ENCODE measurements at places on chromosomes 13 and 19. TPM values are rescaled to one million over a fixed set of nuclear protein-coding genes. Genes with fewer than 3 reads are reported as not detected.

ADGRE3 gene
- total RNA-seq = not detected

NOVA2 gene
- 0.03 TPM for total RNA-seq

CYP4F22 gene
- total RNA-seq = 0.73 TPM

KLK3 gene
- not detected for total RNA-seq

TMEM238 gene
- total RNA-seq = 7.2 TPM

PABPC3 gene
- 0.28 TPM for total RNA-seq

DNA sequence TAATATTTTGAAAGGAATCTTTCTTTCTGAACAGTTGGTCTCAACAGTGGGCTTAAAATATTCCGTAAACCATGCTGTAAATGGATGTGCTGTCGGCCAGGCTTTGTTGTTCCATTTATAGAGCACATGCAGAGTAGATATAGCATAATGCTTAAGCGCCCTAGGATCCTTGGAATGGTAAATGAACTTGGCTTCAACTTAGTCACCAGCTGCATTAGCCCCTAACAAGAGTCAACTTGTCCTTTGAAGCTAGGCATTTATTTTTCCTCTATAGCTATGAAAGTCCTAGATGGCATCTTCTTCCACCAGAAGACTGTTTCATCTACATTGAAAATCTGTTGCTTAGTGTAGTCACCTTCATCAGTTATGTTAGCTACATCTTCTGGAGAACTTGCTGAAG is 47.6 kb downstream of the SACS start:
- H3K27ac ChIP-seq = no peak overlapping the region
- H3K36me3 ChIP-seq = no peaks in the 10 kb centered on the region
- peaks cover 17% of the 10 kb centered on the region for H3K4me1 ChIP-seq

GRCh38 chr13:74409551-74409950 is 275.3 kb upstream of the KLF12 start:
- no peaks in the 10 kb centered on the region for H3K4me1 ChIP-seq
- H3K27ac ChIP-seq = no peak overlapping the region
- peaks cover 6% of the 10 kb centered on the region for H3K36me3 ChIP-seq
- no peak for ATAC-seq
- no peak overlapping the region for H3K4me3 ChIP-seq
- no peaks in the 10 kb centered on the region for H3K27me3 ChIP-seq

- H3K36me3 ChIP-seq = no peaks in the 10 kb centered on the region
- ATAC-seq = no peak
- H3K27me3 ChIP-seq = peaks cover 23% of the 10 kb centered on the region
- no peak overlapping the region for H3K4me3 ChIP-seq
Measured at GRCh38 chr13:109728061-109728460, 58.3 kb downstream of the IRS2 start.

DNA sequence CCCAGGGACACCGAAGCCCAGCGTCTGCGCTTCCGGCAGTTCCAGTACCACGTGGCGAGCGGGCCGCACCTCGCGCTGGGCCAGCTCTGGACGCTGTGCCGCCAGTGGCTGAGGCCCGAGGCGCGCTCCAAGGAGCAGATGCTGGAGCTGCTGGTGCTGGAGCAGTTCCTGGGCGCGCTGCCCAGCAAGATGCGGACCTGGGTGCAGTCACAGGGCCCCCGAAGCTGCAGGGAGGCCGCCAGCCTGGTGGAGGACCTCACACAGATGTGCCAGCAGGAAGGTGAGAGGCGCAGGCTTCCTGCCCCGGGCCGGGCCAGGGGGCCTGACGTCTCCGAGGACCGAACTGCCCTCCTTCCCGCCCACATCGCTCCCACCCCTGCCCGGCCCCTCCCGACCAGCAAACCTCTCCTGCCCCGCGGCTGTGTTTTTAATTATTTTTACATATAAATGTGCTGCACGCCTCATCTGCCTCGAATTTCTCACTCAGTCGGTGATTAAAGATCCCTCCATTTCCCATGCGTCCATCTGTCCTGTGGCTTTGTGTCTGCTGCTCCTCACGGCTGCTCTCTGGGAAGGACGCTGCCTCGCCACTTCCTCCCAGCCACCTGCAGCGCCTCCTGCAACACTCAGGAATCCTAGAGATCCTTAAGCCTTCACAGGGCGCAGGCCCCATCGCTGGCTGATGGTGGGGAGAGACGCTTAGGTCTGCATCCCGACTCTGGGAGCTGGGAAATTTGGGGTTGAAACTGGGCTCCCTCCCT is 4.3 kb downstream of the ZSCAN1 start:
- H3K36me3 ChIP-seq = peaks cover 10% of the 10 kb centered on the region
- ATAC-seq = no peak
- H3K4me1 ChIP-seq = peaks cover 7% of the 10 kb centered on the region
- peaks cover 21% of the 10 kb centered on the region for H3K27me3 ChIP-seq
- no peak overlapping the region for H3K27ac ChIP-seq

DNA sequence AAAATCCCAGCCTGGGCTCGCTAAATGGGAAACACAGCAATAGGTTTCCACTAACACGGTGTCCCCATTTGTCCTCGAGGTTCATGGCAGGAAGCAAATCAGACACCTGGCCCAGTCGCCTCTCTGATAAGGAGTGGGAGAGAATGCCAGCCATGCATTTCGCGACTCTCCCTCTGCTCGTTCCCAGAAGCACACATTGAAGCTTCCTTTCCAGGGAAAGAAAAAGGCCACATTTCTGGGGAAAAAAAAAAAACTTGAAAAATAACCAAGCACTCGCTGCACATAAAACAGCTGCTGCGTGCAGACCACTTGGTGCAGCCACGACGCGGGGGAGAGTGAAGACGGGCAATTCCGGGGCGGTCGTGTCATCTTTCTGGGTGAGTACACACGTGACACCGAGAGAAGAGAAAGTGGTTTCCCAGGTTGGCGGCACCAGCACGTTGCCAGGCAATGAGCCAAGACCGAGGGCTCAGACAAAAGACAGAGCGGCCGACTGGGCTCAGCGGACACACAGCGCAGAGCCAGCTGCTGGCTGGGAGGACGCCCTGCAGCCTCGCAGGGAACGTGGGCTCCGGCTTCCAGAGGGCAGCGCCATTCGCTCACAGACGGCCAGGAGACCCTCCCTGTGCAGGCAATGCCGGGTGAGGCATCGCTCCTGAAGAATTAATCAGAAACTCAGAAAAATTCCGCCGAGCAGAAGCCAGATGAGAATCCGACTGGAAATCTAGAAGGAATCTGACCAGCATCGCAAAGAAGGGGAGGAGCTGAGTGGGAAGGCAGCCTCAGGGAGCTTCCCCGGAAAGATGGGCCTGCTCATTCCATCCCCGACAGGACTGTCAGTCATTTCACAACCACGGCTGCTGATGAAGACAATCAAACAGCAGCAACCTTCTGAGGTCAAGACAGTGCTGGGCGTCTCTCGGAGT is 83.2 kb upstream of the IRS2 start:
- H3K27ac ChIP-seq = no peak overlapping the region
- H3K4me1 ChIP-seq = no peaks in the 10 kb centered on the region
- H3K4me3 ChIP-seq = no peak overlapping the region
- ATAC-seq = no peak
- H3K27me3 ChIP-seq = peaks cover 19% of the 10 kb centered on the region

GRCh38 chr19:18000480-18000914 is 7.5 kb upstream of the ARRDC2 start:
- no peaks in the 10 kb centered on the region for H3K27me3 ChIP-seq
- H3K4me3 ChIP-seq = peak overlapping the region; percentile 79
- peak; percentile 7 for ATAC-seq
- peaks cover 38% of the 10 kb centered on the region for H3K36me3 ChIP-seq
- no peaks in the 10 kb centered on the region for H3K4me1 ChIP-seq
- H3K27ac ChIP-seq = peak overlapping the region; percentile 88

- peaks cover 12% of the 10 kb centered on the region for H3K27me3 ChIP-seq
- no peak overlapping the region for H3K4me3 ChIP-seq
- no peak overlapping the region for H3K27ac ChIP-seq
Measured at GRCh38 chr13:30978981-30979956, 46.8 kb downstream of the TEX26 start.

DNA sequence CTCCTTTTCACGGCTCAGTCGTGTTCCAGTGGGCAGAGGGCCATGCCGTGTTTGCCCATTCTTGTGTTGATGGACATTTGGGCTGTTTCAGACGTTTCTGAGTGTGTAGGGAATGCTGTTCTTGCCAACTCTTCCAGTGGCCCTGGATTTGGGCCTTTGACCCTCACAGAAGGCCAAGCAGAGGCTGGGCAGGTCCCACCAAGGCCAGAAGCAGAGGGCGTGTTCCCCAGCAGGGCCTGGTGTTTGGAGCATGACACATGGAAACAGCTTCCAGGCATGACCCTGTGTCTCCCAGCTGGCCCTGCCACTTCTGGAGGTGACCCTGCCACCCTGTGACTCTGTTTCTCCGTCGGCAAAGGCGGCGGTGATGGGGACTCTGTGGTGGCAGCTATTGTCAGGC is 35.9 kb downstream of the EFNA2 start:
- no peaks in the 10 kb centered on the region for H3K36me3 ChIP-seq
- H3K4me3 ChIP-seq = no peak overlapping the region
- no peak for ATAC-seq
- H3K27me3 ChIP-seq = peaks cover 25% of the 10 kb centered on the region
- H3K27ac ChIP-seq = no peak overlapping the region

DNA sequence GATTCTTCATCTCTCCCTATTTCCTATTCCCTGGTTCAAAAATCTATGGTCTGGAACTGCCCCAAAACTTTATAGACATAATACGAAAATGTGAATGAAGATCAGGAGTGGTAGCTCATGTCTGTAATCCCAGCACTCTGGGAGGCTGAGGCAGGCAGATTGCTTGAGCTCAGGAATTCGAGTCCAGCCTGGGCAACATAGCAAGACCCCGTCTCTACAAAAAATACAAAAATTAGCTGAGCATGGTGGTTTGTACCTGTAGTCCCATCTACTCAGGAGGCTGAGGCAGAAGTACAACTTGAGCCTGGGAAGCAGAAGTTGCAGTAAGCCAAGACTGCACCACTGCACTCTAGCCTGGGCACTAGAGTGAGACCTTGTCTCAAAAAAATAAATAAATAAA is 35.1 kb downstream of the UGGT2 start:
- no peak overlapping the region for H3K4me3 ChIP-seq
- ATAC-seq = no peak
- H3K36me3 ChIP-seq = no peaks in the 10 kb centered on the region
- no peaks in the 10 kb centered on the region for H3K4me1 ChIP-seq
- H3K27ac ChIP-seq = no peak overlapping the region
- no peaks in the 10 kb centered on the region for H3K27me3 ChIP-seq

DNA sequence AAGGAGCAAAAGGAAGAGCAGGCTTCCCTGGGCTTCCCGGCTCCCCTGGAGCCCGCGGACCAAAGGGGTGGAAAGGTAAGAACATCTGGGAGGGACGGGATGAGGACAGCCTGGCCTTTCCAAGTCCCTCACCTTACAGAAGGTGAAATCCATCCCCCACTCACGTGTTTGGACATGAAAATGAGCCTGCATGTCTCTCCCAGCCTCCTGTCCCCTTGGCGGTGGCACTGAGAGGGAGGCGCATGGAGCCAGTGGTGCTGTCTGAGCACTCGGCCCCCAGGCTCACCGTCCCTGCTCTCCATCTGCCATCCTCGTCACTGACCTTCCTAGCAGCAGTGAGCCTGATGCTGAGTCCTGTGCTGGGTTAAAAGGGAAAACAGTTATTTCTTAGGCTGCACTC is 104.2 kb downstream of the RAB20 start:
- no peak for ATAC-seq
- peaks cover 24% of the 10 kb centered on the region for H3K27me3 ChIP-seq

DNA sequence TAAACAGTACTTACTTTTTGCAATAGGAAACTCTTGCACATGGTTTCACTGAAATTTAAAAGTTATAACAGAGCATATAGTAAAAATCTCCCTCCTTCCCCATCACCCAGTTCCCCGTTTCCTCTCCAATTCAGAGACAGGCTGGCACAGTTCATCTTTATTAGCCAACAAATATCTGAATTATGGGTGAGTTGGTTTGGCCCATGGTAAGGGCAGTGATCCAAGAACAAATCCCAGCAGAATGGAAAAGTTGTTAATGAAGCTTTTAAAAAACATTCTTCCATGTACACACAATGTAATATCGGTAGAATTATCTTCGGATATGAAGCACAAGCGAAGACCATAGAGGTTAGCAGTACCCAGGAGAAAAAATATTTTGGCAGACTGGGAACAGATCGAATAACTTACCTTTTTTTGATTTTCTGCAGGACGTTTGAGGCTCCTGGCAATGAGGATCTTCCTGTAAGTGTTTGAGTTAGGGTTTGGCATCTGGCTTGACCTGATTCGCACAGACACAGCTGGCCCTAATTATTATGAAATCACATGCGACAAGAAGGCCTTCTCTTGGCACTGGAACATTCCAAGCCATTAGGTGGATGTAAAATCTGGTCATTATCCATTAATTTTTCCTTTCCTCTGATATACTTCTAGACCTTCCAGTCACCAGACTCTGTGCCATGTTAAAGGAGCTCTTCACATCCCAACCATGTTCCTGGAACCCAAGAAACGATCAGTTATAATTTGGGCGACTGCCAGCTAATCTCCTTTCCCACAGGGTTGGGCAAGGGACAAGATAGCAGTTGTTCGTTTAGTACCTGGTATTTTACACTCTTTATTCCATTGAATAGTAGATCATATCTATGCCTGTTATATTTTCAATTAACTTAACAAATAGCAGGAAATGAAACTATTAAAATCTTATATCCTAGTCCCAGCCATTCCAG is 139.4 kb upstream of the TSC22D1 start:
- H3K4me3 ChIP-seq = no peak overlapping the region
- no peaks in the 10 kb centered on the region for H3K36me3 ChIP-seq
- H3K27ac ChIP-seq = no peak overlapping the region
- H3K27me3 ChIP-seq = peaks cover 3% of the 10 kb centered on the region
- no peak for ATAC-seq

DNA sequence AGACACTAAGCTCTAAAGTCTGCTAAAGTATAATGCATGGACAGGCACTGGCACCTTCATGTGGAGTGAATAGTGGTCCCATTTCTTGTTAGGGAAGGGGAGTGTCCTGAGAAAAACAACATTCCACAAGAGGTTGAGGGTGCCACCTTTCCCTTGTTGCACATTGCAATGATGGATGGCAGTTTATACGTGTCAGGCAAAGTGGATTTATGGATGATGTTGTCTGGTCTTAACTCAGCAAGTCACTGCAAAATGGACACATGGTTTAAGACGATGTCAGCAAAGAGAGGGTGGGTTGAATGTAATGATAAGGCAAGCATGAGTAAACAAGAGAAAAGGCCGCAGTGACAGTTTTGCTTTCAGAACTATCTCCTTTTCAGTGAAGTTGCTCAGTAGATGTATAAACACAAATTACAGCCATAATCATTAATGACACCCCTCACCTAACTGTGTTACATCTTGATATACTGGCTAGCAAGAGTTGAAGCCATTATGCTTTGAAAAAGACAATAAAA is 19.6 kb upstream of the CBY2 start:
- no peaks in the 10 kb centered on the region for H3K36me3 ChIP-seq
- ATAC-seq = no peak
- H3K27ac ChIP-seq = no peak overlapping the region
